D341Med (cell line): ENCODE measurements at places on chromosomes 5 and 9.

DNA sequence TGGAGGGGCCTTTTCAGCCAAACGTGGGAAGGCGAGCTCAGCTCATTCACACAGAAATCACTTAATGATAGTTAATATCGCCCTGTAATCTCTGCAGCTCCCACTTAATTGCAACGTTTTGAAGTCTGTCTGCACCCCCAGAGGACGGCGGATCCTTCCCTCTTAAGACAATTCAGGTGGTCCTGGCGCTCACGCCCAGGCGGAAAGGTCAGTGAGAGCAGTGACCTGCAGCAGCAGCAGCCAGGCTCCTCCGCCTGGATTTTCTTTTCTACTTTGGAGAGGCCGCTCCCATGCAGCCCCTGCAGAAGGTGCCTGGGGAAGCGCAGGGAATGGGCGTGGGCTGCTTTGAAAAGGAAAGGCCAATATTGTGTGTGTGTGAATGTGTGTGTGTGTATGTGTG lies 400.9 kb upstream of the IRX1 start:
- DNase-seq, result no peak

DNA sequence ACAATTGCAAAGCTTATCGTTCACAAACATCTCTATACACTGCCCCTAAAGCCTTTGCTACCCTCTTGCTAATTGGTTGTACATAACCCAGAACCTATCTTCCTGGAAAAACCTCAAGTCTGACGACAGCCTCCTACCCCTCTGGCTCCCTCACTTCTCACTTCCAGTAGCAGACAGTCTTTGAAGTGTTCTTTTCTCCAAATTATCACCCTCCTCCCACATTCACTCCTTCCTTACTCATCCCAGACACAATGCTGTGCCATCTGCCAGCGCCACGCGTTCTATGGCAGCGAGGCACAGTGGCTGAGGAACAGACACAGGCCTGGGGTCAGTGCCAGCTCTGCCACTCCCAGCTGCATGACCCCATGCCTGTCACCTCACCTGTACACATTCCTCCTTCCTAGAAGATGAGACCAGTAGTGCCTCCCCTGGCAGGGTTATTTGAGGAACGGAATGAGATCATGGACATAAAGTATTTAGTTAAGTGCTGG lies 27.7 kb downstream of the CLTA start:
- no peak for DNase-seq

GRCh38 chr9:73348471-73348870 lies 196.8 kb downstream of the ANXA1 start:
- DNase-seq, result no peak

DNA sequence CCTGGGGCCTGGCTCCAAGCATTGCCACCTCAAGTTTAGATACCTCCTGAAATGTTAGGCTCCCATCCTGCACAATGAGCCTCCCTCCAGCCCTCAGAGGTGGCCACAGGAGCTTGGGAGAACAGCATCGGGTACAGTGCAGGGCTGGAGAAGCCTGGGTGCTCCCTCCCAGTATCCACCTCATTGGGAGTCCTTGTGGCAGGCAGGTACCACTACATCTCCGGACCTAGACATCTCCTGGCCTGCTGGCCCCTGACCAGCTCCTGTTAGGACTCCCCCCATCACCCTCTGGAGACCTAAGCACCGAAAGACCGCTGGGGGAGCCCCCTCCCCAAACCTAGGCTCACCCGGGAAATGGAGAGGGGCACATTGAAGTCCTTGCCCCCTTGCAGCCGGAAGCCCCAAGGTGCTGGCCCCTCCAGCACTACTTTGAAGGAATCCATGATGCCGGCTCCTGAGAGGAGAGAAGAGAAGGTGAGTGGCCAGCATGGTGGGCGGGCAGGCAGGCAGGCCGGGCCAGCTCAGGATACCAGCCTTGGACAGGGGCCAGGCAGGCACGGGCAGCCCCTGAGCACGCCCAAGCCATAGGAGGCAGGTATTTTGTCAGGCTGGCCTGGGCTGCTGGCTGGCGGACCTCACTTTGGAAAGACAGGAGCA lies 1.2 kb downstream of the PDLIM7 start:
- peak; percentile 53 for DNase-seq

- no peak for DNase-seq
Observed at GRCh38 chr9:26477963-26478362, 414.6 kb downstream of the CAAP1 start.

- DNase-seq, result no peak
Observed at GRCh38 chr5:77869116-77869798, 93.1 kb upstream of the TBCA start.

DNA sequence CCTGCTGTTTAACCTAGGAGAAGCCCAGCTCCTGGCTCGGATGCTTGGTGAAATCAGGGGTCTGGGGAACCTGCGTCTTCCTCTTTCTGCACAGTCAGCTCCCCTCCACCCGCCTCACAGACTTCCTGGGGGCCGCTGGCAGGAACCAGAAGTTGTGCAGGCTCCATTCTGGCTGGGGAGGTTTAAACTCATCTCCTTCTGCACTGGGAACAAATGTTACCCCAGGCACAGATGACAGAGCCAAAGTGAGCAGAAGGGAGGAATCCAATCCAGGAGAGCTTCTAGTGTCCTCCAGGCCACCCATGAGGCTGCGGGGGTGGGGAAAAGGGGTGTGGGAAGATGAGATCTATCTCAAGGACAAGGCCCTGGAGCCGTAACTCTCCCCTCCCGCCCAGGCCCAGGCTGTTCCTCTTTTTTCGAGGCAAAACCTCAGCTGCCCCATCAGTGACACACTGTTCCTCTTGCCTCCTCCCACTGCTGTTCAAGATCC lies 31.2 kb downstream of the KCNMB1 start:
- DNase-seq, result no peak

DNA sequence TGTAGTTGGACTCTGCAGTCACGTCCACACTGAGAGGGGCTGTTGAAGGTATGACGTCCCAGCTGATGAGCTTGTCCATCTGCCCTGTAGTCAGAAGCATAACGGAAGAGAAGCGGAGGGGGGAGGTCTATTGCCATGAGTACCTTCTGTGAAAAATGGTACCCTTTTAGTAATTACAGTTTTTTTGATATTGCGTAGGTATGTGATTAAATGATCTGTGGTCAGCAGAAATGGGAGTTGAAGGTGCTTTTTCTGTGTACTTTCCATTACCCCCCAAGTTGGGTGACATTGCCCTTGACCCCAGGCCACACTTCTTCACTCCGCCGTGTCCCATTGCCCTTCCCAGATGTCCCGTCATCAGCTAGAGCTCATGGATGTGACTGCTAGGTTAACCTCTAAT lies 45.9 kb downstream of the SNX30 start:
- DNase-seq, result no peak

DNA sequence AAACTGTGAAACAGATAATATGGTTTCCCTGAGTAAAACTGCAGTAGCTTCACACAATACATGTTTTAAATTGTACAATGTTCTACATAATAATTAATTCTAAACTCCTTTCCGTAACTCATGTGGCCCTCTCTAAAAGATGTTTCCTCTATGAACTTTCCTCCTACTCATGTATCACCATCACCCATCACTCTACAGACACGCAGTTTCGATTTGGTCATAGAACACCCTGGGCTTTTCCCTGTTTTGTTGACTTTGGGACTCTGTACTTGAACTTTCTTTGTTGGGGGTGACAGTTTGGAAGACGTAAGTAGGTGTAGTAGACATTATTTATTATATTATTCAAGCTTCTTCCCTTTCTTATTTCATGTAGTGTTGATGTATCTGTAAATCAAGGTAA lies 44.1 kb upstream of the GABRA6 start:
- no peak for DNase-seq

GRCh38 chr9:81671880-81672280 lies 17.5 kb downstream of the TLE1 start:
- no peak for DNase-seq

- DNase-seq, result no peak
Observed at GRCh38 chr9:111136180-111136579, 97.9 kb upstream of the LPAR1 start.

- peak; percentile 82 for DNase-seq
Observed at GRCh38 chr5:138504799-138505198, 38.2 kb downstream of the ETF1 start.

- no peak for DNase-seq
Observed at GRCh38 chr5:138303372-138303771, 28.2 kb downstream of the CDC25C start.

GRCh38 chr5:68711293-68712200 lies 382.3 kb upstream of the SLC30A5 start:
- peak; percentile 26 for DNase-seq

GRCh38 chr9:71349218-71349617 lies 227.8 kb upstream of the TRPM3 start:
- no peak for DNase-seq

- DNase-seq, result no peak
Observed at GRCh38 chr5:53469946-53470687, 10.3 kb upstream of the FST start.

GRCh38 chr9:137009938-137010732 lies 13.8 kb upstream of the CLIC3 start:
- no peak for DNase-seq

DNA sequence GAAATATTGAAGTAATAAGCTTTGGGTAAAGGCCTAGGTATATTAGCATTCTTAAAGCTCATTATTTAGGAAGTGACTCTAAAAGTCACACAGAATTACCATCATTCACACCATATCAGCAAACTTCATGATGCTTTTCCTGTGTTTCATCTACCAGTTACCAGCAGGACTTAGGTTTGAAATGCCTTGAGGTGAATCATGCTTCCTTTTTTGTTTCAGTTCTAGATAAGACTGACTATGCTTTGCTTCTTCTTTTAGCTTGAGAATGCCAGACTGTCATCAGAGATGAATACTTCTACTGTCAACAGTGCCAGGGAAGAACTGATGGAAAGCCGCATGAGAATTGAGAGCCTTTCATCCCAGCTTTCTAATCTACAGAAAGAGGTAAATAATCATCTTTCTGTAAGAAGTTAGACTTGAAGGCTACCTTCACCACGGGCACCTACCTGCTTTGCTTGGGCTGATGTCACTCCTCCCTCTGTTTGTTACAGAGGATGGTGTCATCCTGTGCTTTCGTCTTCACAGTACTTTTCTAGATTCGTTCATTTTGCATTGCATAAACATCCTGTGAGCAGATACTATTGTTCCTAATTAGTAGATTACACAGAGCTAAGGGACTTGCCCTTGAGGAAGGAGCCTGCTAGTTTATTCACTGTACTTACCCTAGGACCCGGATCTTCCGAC lies 34.7 kb downstream of the LMNB1 start:
- DNase-seq, result no peak

DNA sequence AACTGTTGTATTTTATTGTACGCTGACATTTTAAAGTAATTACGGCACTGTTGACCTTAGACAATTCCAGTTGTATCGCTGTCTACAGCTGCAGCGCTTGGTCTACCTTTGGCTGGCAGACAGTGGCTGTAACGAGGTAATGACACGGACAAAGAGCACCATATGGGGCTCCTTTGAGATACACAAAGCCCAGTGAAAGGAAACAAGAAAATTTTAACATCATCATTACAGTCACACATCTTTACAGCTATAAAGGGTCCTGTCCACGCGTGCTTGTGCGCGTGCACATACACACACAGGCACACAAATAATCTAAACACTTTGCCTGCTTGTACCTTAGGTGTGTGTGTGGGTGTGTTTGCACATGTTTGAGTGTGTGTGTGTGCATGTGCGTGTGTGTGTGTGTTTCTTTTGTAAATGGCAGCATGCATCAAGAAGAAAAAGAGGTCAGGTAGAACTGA lies 946.0 kb downstream of the NR2F1-AS1 start:
- DNase-seq, result no peak

DNA sequence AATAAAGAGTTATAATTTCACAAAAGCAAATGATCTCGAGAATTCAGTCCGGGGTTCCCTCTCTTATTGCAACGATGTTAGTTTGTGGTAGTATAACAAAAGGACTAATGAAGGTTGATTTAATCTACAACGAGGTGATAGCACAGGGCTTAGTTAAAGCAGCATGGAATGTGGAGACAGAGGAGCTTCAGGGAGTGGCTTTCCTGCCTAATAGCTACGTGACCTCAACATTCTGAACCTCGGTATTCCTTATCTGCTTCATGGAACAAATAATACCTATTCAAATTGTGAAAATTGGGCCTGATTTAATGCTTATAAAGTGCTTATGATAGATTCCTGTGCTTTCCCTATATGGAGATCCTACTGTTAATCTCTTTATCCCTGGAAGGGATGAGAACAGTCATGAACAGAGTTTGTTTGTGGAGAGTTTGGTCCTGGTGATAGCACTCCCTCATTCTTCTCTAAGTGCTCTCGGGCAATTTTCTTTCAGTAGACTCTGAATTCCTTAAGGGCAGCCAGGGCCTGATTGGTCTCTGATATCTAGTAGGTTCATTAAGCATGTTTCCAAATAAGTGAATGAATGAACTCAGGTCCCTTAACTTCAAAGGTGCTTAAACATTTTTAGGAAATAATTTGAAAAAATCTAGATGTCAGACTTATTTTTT lies 104.1 kb upstream of the TUT7 start:
- DNase-seq, result no peak

GRCh38 chr5:142749321-142749720 lies 20.9 kb upstream of the ARHGAP26 start:
- no peak for DNase-seq

- no peak for DNase-seq
Observed at GRCh38 chr5:77855369-77855768, 79.2 kb upstream of the TBCA start.

DNA sequence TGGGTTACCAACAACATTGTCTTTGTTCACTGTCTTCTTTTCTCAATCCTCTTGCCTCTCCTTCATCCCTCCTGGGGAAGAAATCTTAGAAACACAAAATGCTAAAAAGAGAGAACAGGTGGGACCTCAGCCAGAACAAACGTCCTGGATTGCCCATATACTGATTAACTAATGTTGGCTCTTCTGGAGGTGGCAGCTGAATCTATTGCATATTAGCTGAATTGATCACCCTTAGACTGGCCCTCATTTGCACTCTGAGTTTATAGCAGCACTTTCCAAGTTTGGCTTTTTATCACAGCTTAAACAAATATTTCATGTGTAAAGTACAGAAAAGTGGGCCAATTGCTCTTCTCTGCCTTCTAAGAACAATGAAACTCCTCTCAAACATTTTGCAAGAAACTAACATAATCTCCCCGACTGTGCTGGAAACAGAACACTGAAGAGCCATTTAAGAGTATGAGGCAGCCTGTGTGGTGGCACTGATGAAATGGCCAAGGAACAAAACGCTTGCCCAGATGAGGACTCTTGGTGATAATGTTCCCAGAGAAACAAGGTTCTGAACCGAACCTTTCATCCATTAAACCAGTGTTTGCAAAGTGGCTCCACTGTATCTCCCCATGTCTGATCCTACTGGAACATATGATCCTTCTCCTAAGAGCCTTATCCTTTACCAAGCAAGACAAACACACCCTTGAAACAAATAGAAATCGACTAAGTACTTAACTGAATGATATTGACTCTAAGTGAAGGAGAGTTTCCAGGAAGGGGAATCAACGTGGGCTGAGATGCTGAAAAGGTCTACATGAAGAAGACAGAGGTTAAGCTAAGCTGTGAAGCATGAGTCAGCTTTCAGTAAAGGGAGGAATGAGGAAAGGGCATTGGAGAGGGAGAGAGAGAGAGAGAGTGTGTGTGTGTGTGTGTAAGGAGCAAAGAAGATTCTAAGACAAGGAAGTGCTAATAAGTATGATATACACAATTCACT lies 83.2 kb upstream of the LIFR start:
- DNase-seq, result no peak

- no peak for DNase-seq
Observed at GRCh38 chr9:129072171-129072570, 8.7 kb upstream of the DOLPP1 start.
